Stimulated activated CD4-positive, alpha-beta T cell treated with anti-CD3 and anti-CD28 coated beads, Interleukin-15, amount 100 ng/mL, for 1 hour (primary cell): ENCODE measurements at places on chromosomes 3 and 15.

DNA sequence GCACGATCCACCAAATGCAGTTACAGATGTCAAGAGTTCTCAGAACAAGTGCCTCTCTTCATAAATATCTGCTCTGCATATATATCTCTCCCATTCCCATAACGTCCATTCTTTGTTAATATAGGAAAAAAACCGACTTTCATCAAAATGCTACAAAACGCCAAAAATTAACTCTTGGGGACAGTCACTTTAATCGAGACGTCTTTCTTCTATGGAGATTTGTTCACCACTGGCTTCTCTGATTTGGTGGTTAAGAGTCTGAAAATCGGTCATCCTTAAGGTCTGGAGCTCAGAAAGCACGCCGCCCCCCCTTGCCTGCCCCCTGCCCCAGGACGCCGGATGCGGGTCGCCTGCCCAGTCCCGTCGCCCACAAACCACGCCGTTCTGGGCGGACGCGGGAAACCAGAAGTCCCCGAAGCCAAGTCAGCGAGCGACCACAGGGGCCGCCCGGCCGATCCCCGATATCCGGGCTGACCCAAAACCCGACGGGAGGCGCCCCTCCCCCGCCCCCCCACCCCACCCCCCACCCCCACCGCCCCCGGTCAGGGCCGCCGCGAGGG lies 252.7 kb downstream of the TJP1 start:
- no peak for DNase-seq

GRCh38 chr15:63178034-63178433 lies 11.4 kb upstream of the RAB8B start:
- no peak for DNase-seq

DNA sequence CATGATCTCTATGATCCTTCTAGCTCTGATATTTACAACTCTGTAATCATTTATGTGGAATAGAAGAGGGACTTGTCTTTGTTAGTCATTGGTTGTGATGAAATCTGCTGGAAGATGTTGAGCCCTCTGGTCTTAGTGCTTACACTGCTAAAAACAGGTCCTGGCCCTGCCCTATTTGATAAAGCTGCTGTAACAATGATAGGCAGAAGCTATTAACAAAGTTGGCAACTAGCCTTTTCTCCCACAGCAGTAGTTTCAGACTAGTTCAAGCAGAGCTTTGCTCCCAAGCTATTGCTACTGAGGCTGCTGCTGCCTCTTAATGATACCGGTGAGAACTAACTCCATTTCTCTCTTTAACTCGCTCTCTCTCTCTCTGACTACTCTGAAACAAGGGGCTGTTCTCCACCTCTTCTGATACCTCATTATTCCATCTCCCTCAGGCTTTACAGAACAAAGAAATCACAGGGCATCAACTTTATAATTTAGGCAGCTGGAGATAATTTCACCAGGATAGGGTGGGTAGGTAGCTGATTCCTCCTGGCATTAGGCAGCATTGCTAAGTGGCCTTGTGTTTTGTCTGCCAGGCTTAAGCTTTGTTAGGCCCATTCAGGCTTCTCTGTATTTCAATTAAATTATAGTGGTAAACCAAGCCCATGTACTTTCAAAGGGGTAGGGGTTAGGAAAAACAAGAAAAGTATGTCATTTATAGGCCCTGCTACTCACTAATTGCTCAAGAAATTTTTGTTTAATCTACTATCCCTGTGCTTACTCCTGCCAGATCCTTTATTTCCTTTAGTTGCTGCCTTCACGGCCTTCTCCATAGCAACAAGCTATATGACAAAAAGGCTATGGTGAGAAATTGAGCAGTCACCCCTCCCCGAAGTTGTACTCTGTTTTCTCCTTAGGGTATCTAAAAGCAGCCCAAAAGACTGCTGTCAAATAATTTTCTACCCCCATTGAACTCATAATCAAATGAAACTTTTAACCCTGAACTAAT lies 139.6 kb downstream of the RBPMS2 start:
- DNase-seq: no peak

- peak; percentile 15 for DNase-seq
These were observed 697 bp downstream of the CHSY1 start for GRCh38 chr15:101250873-101251829.

DNA sequence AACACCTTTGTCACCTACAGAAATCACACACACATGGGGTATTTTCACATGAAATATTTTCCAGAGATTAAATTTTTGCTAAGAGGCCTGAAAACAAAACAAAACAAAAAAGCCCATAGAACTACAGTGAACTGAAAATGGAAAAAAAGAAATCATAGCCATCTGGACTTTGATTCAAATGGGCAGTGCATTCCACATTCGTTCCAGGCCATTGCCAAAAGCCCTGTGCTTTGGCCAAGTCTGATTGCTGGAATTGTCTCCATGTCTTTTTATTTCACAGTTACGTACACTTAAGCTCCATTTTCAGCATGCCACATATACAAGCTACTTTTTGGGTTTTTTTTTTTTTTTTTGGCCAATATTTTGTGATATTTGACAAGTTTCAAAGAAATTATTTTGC lies 47.1 kb downstream of the TFG start:
- no peak for DNase-seq

GRCh38 chr3:179418610-179419009 lies 32.7 kb downstream of the GNB4 start:
- DNase-seq: no peak

DNA sequence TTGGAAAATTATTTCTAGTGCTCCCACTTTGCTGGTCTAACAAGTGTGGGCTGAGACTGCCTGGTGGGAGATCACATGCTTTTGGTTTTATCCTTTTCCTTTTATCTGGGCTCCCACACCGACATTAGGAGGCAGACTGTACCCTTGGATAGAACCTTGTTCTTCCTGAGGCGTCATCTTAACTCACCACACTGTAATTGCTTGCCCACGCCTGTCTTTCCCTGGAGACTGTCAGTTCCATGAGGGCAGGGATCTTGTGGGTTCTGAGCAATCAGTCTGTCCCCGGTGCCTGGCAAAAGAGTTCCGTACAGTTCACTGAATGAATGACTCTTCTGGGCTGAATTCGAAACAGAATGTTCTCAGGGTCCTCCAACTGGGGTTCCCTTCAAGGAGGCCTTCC lies 124.6 kb upstream of the ABHD17C start:
- no peak for DNase-seq

GRCh38 chr15:76904461-76905012 lies 603 bp downstream of the SCAPER start:
- DNase-seq: no peak

GRCh38 chr3:187383246-187383645 lies 15.1 kb downstream of the RTP4 start:
- no peak for DNase-seq

GRCh38 chr15:77685082-77685815 lies 52.5 kb upstream of the LINGO1 start:
- no peak for DNase-seq

DNA sequence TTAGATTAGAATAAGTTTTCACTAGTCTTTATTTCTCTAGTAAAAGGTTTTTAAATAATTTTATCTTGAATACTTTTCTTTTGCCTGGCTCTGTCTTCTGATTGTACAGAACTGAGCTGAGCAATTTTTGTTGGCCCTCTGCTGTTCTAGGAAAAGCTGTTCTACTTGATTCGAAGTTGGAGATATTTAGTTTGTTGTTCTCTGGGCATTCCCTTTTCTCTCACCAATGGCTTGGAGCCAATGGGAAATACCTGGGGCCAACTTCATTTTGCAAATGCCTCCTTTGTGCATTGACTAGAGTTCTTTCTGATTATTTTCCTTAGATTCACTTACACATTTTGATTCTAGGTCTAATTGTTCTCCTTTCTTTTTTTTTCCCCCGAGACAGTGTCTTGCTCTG lies 16.5 kb downstream of the ABHD5 start:
- DNase-seq: no peak

DNA sequence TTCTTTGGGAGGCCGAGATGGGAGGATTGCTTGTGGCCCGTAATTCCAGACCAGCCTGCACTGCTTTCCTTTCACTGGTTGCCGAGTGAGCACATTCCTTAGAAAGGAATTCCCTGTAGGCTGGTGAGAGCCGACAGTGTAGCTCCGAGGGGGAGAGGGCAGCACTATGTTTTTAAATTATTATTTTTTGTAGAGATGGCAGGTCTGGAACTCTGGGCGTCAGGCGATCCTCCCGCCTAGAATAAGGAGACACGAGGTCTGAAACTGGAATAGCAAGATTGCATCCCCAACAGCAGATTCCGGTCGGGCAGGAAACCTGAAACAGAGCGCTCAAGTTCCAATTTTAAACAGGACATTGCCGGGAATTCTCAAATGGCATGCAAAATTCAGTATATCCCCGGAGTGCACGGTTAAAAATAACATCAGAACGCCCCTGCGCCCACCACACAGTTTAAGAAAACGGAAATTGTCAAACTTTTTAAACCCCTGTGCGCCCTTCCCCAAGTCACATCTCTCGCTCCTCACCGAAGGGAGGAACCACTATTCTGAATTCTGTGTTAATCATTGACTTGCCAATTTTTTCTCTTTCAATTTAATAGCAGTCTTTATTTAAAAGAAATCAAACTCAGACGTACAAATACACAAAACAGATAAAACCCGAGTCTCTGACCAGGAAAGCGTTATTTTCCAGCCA lies 643 bp upstream of the RNU5B-1 start:
- DNase-seq: no peak

- no peak for DNase-seq
These were observed 2.4 kb upstream of the PPP1R14D start for GRCh38 chr15:40830884-40831283.

DNA sequence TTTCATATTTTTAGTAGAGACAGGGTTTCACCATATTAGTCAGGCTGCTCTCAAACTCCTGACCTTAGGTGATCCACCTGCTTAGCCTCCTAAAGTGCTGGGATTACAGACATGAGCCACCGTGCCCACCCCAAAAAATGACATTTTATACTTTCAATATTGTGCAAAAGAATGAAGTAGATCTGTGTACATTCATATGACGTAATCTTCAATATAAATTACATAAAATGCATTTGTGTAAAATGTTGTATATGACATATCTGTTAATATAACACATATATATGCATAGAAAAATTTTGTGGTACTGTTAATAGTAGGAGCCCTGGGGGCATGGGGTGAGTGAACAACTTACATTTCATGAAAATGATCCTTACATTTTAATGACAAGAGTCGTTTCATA lies 71.7 kb downstream of the RYR3 start:
- DNase-seq: no peak

DNA sequence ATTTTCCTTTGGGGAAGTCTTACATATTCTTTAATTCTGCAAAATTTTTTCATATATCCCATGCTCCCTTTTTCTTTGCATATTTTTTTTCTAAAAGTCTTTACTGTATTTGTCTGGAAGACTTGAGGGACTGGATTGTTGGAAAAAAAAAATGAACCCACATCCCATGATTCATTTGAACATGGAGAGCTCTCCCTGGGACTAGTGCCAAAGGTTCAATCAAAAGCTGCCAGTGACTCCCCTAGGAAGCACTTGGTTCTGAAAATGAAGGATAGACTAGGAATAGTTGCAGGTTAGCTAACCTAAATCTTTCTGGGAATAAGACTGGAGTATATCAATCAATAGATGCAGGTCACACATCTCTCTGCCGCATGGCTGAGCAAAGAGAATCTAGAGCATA lies 16.4 kb upstream of the BNC1 start:
- no peak for DNase-seq

GRCh38 chr3:161854232-161854771 lies 357.7 kb downstream of the OTOL1 start:
- DNase-seq: no peak

DNA sequence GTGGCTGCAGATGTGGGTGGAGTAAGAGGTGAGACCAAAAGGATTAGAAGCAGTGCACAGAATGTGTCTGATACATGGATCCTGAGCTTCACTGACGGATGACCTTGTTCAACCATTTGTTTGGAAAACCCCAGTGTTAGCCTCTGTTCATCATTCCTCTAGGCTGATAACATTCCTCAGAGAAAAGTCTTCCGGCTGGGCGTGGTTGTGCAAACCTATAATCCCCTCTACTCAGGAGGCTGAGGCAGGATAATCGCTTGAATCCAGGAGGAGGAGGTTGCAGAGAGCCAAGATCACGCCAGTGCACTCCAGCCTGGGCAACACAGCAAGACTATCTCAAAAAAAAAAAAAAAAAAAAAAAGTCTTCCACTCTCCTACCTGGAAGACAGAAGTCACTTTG lies 23.1 kb upstream of the CHD2 start:
- DNase-seq: no peak

DNA sequence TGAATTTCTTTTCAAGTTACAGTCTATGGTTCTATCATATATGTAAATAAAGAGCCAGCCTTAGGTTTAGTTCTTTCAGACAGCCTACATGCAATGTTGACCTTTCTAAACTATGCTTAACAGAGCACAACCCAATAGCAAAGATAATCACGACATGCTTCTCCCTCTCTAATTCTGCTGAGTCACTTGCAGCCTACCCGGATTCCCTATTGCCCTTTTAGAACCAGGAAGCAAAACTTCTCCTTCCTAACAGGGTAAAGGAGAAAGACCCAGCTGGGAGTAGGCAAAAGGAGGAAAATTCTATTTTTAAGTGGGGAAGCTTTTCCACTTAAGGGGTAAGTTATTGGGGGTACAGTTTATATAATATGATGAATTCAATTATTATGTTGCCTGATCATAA lies 79.3 kb downstream of the SLC7A14 start:
- DNase-seq: no peak

DNA sequence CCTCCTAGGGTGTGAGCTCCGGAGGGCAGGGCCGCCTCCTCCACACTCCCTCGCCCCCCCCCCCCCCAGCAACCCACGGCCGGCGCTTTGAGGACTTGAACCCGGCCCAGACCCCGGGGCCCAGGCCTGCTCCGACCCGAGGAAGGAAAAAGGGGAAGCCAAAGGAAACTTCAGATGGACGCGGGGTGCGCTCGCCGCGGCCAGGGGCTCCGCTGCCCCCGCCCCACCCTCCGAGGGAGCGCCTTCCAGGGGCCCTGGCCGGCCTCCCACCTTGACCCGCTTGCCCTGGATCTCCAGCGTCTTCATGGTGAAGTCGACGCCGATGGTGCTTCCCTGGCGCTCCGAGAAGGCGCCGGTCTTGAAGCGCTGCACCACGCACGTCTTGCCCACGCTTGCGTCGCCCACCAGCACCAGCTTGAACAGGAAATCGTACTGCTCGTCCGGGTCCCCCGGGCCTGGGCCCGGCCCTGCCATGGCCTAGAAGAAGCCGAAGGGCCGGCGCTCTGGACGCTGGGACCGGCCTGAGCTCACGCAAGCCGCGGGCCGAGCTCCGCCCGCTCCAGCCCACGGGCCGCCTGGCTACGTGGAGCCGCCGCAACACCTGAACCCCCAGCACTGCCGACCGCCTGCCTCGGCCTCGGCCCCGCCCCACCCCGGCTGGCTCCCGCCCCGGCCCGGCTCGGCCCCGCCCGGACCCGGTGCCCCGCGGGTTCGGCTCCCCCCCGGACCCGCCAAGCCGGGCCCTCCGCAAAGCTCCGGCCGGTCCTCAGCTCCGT lies 400 bp downstream of the RAB43 start:
- DNase-seq: peak; percentile 35

DNA sequence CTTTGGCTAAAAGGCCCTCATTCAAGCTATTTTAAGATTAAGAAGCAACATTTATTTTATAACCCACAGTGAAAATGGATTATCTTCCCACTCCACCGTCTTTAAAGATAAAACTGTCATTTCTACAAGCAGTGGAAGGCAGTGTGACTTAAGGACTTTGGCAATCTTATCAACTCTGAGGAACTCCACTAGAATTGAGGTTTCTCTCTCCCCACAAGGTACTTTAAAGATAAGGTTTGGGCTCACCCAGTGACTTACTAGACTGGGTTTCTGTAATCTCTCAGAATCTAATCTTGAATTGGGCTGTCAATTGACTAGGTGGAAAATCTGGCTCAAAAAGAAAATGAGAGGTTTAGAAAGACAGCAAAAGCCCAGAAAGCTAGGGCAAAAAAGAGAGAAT lies 21.7 kb downstream of the ZNF385D start:
- no peak for DNase-seq
